ENCODE measurements at places on chromosomes 7 and 10. TPM values are rescaled to one million over a fixed set of nuclear protein-coding genes. Genes with fewer than 3 reads are reported as not detected.
A peak's percentile ranks its signal among the peaks of the same experiment; 100 is the strongest.

Gene FAM131B
- total RNA-seq = 1.5 TPM

Gene WDR11
- total RNA-seq = 35.3 TPM

Gene RAB19
- total RNA-seq = not detected

Gene GLI3
- total RNA-seq = 12.1 TPM

Gene ZKSCAN5
- total RNA-seq = 11.2 TPM

Gene DNAJC12
- 6.0 TPM for total RNA-seq

Gene ASB13
- total RNA-seq = 15.4 TPM

Gene CFAP69
- total RNA-seq = 3.0 TPM

Gene PARD3
- 122 TPM for total RNA-seq

Gene ZNF736
- total RNA-seq = 10.0 TPM

Gene C10orf67
- not detected for total RNA-seq

DNA sequence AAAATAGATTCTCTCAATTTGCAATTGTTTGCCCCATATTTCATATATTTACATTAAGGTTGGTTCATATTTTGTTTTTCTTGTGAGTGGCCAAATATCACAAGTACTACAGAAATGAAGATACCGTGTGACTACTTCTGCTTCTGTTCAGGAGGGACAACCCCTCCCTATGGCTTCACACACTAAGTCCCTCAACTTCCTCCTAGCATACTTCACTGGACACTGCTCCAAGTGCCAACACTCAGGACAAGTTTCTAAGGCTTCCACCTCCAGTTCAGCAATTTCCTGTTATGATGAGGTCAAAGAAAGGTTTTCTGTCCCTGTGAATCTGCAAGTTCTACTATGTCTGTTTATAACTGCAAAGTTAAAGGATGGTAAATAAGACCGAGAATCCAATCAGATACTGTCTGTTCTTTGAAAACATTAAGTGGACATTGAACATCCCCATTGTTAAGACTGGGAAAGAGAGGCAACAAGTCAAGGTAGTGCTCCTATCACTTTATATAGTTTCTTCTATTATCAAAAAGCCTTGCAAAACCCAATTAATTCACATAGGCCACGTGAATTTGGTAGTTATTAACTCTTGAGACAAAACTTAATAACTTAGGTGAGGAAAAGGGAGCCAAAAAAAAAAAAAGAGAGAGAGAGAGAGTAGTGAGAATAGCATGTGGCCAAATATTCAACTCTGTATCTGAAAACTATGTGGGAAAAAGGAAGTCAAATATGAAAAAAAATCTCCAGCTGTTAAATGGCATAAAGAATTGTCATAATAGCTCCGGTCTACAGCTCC is 81.3 kb upstream of the DKK1 start:
- no peak for DNase-seq

DNA sequence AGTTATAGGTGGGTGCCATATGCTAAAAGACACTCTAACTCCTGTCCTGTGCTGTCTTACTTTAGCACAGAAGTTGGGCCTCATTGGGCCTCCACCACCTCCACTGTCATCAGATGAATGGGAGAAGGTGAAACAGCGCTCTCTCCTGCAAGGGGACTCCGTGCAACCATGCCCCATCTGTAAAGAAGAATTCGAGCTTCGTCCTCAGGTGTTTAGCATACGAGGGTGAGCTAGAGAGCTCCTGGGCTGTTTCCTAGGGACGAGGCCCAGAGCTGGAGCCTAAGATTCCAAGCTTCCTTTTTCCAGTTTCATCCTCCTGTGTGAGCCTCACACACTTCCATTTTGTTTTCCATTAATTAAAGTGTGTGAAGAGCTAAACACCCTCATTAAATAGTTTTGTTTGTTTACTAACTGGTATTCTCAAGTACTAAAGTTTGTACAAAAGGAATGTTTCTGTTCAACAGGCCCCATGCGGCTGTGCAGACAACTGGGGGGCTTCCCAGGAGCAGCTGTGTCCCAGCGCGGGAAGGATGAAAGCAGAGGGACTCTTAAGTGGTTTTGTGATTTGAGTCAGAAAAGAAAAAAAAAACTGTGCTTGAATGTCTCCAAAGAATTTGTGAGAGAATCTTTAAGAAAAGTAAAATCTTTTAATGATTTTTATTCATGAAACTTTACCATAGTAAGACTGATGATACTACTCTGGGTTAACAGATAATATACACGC is 14.1 kb downstream of the RNF32 start:
- DNase-seq = no peak

- DNase-seq = no peak
Measured at GRCh38 chr10:49791100-49791499, 29.0 kb upstream of the OGDHL start.

DNA sequence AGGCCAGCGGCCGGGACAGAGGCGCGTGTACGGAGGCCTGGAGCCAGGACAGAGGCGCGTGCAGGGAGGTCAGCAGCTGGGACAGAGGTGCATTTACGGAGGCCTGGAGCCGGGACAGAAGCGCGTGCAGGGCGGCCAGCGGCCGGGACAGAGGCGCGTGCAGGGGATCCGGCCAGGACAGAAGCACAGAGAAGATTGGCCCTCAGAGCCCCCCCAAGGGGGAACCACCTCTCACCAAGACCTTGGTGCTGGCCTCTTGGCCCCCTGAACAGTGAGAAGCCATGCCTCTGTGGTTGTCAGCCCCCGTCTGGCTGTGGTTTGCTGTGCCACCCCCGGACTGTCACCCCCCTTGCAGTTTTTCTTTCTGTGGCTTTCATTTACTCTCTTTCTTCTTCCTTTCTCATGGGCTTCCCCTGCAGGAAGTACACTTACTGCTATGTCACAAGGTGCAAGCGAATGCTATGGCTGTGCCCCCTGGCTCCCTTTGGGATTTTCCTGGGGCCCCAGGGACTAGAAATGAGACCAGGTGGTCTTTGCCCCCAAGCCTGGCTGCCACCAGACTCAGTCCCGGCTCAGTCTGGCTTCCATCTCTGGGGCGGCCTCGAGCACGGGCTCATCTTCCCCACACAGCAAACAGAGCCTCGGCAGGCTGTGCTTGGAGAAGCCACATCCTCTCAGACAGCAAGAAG is 41.1 kb downstream of the INSIG1 start:
- DNase-seq = no peak

GRCh38 chr7:141012044-141012685 is 2.6 kb downstream of the MRPS33 start:
- no peak for DNase-seq

- DNase-seq = no peak
Measured at GRCh38 chr10:70918851-70919530, 30.6 kb upstream of the PCBD1 start.

GRCh38 chr7:84697506-84697905 is 489.4 kb downstream of the SEMA3D start:
- DNase-seq = no peak

DNA sequence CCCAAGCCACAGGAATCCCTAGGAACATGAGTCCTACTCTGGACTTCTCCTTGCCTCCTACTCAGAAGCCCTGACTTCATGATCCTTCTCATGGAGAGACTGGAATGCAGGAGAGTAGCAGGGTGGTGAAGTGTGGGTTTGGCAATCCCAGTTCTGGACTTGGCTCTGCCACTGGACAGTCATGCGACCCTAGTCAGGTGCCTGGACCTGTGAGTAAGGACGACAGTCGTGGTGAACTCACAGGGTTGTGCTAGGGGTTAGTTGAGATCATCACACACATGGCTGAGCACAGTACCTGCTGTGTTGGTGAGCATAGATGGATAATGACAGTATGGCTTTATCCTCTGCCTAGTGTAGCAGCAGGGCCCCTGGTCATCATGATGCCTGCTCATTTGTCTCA is 117.9 kb downstream of the LRRC18 start:
- DNase-seq = no peak

DNA sequence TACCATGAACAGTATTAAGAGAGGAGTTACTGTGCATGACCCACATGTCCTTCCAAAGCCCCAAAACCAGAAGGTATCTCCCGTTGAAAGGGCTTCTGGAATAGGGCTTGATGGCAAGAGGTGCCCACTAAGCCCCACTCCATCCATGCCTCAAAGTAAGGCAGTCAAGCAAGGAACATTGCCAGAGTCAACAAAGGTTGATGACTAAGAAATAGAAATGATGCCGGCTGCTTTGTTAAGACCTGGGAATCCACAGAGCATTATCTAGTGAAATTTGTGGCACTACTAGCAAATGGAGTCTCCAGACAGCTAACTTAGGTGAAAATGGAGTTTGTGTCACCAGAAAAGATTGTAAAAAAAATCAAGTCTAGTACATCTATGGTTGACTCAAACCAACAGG is 6.2 kb downstream of the SFR1 start:
- no peak for DNase-seq

DNA sequence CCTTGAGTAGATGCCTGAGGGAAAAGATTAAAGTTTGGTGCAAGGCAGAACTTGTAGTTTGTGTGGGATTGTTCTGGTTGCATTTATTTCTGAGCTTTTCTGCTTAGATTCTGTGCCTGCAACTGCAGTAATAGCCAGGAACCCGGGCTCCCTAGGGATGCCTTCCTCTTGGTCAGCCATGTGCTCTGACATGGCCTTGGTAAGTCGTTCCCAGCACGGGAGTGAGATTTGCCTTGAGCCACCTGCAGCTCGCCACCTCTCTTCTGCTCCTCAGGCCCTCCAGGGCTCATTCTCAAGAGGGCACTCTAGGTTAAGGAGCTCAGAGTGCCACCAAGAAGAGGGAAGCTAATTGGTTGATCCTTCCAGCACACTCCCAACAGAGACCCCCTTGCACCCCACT is 350.6 kb upstream of the MKI67 start:
- no peak for DNase-seq

DNA sequence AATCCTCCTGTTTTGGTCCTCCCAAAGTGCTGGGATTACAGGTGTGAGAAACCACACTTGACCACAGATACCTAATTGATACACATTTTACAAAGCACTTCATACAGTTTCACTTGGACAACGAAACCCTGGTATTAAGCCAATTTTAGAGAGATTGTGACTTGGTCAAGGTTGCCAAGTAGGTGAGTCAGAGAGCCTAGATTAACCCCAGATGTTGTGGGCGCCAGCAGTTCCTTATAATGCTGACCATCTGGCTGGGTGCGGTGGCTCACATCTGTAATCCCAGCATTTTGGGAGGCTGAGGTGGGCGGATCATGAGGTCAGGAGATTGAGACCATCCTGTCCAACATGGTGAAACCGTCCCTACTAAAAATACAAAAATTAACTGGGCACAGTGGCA is 4.9 kb upstream of the PHKG1 start:
- DNase-seq = no peak

GRCh38 chr7:130994378-130995115 is 260.5 kb upstream of the KLF14 start:
- DNase-seq = peak; percentile 82

GRCh38 chr10:52391927-52392602 is 78.0 kb downstream of the DKK1 start:
- DNase-seq = no peak

- no peak for DNase-seq
Measured at GRCh38 chr7:74017125-74017524, 10.8 kb upstream of the ELN start.

DNA sequence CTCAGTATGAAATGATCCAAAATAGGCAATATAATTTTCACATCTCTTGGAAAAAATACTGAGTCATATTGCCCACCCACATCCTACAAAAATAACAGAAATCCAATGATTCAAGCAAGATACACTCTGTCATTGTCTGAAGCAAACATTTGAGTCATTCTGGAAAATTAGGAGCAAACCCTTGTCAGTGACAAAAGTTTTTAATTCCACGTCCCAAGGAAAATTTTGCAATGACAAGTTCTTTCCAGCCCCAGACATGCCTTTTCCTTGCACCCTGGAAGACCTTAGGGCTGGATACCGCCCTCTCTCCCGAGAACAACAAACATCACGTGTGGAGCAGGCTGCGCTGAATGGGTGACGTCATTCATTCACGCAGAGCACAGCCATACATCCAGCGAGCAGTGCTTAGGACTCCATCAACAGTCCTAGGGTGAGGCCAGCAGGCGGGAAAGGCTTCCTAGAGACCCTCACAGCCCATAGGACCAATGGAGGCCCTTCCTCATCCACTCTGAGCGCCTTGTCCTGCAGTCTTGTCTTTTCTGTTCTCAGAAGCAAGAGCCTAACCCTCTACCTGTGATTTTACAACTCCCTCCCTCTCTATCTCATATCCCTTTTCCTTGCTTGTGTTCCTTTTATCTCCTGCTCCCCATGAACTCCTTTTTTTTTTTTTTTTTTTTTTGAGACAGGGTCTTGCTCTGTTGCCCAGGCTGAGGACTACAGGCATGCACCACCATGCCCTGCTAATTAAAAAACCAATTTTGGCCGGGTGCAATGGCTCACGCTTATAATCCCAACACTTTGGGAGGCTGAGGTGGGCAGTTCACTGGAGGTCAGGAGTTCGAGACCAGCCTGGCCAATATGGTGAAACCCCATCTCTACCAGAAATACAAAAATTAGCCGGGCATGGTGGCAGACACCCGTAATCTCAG is 23.5 kb upstream of the KDM7A start:
- DNase-seq = no peak

DNA sequence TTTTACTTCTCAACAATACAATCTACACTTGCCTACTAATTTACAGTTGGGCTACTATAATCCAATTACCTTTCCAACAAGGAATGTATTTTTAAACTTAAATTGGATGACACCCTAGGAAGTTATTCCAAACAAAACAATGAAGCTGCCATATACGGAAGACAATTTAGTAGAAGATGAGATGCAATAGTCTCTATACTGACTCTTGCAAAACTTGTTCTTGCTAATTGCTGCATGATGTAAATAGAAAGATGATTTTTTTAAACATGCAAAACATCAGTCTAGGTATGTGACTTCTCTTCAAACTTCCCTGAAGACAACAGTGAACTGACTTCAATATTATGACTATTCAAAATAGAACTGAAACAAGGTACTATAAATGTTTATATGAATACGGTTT is 17.6 kb downstream of the NT5C3A start:
- DNase-seq = no peak

- peak; percentile 83 for DNase-seq
Measured at GRCh38 chr7:35482231-35482630, 212.7 kb downstream of the HERPUD2 start.

GRCh38 chr7:83691095-83691494 is 42.2 kb upstream of the SEMA3E start:
- no peak for DNase-seq

DNA sequence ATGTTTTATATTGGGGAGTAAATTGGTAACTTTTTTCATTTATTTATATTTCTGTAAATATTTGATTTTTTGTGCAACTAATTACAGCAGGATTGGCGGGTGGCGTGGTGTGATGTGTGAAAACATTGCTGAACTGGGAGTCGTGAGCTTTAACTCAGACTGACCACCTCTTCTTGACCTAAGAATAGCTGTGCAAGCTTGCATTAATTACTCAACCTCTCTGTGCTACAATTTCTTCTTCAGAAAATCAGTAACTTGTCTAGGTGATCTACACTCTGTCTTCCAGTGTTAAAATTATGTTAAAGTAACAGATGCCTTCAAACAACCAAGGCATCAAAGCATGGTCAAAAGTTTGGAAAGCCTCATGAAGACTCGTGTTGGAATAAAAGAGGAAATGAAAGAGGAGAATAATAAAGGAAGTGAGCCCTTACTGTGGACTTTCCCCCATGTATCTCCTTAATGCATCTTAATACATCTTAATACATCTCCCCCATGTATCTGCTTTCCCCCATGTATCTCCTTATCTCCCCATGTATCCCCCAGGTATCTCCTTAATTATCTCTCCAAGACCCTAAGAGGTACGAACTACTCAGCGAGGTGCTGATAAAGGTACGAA is 71.2 kb downstream of the SVIL start:
- DNase-seq = no peak
